ENCODE measurements at places on chromosomes 2 and 18.

DNA sequence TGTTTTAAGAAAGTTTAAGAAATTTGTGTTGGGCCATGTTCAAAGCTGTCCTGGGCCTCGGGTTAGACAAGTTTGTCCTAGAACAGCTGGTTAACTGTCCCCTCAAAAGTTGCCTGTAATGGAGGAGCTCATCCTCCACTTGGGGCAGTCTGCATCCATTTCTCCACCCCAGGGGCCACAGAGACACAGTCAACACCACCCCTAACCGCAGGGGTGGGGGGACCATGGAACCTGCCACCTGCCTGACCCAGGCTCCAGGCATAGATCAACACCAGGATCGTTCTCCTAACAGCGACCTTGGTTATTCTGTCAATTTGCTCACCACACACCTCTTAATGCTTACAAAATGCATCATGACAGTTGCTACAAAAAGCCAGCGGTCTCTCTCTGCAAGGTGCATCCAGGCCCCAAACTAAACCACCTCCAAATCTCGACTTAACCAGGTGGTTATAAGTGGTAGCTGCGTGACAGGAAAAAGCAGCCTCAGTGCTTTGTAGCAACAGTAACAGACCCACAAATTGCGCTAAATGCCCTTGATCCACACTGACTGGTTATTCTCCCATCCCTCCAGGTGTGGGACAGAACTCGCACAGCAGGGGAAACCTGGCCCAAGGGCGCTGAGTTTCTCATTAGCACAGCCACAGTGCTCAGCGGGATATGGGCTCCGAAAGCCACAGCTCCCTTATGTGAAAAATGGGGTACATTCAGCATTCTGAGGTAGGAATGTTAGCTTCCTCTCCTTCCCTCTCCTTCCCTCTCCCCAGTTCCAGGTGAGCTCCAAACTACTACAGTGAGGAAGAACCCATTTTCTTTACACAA lies 48.0 kb downstream of the HDLBP start:
- DNase-seq: no peak

GRCh38 chr2:240728827-240729226 lies 37.2 kb downstream of the AQP12A start:
- no peak for DNase-seq

GRCh38 chr2:175871331-175872004 lies 130.6 kb downstream of the LNPK start:
- no peak for DNase-seq

DNA sequence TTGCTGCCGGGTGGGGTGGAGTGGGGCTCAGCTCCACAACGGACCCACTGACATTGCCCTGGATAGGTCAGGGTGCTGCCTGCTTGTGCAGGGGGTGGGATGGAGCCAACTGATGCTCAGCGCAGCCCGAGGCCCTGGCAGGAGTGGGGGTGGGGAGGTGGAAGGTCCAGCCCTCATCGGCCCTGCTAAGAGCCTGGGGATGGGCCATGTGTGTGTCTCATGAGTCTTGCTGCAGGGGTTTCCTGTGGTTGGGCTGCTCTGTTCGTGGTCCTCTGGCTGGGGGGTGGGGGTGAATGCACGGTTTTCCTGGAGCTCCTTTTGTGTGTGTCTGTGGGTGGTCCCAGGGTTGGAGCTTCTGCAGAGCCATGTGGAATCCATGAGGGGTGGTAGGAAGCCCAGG lies 39.4 kb upstream of the GALR1 start:
- DNase-seq: no peak

- no peak for DNase-seq
These were observed 162.1 kb downstream of the SETBP1 start for GRCh38 chr18:44842588-44843412.
